Nucleus accumbens (tissue), 56 donors: ENCODE measurements at places on chromosomes 1 and 21.

- DNase-seq, result no peak
Observed at GRCh38 chr1:148373192-148373925, 109.7 kb downstream of the PPIAL4G start.

GRCh38 chr1:55089683-55090082, 50.3 kb downstream of the PCSK9 start:
- DNase-seq, result no peak

- DNase-seq, result no peak
Observed at GRCh38 chr1:94887106-94887505, 39.8 kb downstream of the CNN3 start.

- DNase-seq, result no peak
Observed at GRCh38 chr21:37219761-37220432, 47.2 kb downstream of the VPS26C start.

- no peak for DNase-seq
Observed at GRCh38 chr1:46153228-46153627, 20.8 kb upstream of the PIK3R3 start.

DNA sequence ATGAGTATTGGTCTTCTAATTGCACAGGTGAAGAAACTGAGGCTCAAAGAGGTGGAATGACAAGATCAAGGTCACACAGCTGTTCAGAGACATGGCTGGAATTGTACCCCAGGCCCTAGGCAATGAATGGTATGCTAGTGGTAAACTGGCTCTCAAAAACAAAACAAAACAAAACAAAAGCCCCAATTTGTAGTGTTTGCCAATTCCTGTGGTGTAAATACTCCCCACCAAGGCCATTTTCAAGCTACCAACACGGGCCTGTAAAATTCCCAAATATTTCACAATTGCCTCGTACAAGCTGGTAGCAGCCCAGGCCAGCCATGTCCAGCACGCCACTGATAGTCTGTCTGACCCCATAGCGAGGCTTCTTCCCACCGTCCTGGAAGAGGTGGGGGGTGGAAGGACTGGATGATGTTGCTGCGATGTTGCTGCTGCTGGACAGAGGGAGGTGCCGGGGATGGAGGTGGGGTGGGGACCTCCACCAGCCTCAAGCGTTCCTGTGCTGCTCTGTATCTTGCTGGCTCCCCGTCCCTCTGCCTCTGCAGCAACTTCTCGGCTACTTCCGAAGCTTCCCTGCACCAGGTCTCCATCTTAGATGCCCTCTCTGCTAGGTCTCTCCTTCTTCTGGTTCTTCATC, 62.2 kb upstream of the RUNX3 start:
- no peak for DNase-seq

DNA sequence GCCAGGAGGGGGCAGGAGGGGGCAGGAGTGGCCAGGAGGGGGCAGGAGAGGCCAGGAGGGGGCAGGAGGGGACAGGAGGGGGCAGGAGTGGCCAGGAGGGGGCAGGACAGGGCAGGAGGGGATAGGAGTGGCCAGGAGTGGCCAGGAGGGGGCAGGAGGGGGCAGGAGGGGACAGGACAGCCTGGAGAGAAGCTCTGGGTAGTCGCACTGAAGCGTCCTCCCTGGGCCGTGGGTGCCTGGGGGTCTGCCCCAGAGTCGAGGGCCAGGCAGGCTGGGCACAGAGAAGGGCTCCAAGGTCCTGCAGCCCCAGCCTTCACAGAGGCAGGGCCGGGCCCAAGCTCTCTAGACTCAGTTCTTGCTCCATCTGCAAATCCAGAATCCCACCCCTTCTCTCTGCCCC, 22.9 kb downstream of the MEGF6 start:
- no peak for DNase-seq

GRCh38 chr1:56068908-56069307, 510.5 kb downstream of the PLPP3 start:
- no peak for DNase-seq

DNA sequence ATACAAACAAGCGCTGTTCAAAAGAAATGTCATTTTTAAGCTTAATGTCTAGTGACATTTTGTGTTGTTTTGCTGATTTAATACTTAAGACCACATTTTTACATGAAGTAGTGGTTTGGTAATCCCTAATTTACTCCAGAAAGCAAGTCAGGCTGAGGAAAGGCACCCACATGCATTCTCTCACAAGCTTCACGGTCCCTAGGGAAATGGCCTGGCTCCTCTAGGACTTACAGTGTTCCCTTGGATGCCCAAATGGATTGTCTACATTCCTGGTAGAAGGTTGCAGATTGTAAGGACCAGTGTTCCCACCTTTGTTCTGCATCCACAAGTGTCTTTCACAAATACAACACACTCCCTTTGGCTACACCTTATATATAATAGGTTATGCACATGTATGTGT, 9.5 kb downstream of the GPSM2 start:
- DNase-seq, result no peak

GRCh38 chr1:9328715-9329114, 36.0 kb downstream of the SPSB1 start:
- DNase-seq, result no peak

- no peak for DNase-seq
Observed at GRCh38 chr1:151822404-151822803, 9.2 kb downstream of the RORC start.

DNA sequence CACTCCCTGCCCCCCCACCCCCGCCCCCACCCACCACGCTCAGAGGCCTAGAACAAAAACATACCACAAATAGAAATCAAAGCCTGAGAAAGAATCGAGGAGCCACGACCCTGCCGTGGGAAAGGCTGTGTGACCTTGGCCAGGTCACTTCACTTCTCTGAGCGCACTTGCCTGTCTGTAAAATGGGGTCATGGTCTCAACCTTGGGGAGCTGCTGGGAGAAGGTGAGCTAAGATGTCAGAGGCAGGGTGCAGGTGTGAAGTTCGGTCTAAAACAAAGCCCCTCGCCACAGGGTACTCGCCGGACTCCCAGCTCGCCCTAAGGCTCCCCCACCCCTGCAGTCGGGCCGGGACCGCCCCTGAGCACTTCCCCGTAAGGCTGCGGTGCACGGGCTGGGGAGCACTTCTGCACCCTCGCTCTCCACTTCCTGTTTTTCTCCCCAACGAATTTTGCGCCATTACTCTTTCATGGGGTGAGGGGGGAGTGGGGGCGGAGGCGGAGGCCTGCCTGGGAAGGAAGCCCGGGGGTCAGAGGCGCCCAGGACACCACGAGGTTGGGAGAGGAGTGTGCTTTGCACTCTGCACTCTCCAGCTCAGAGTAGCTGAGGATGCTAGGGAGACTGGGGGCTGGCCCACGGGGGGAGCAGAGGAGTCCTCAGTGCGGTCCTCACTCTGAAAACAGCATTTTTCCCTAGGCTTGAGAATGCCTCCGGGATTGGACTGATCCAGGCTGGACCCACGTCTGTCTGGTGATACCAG, 21.9 kb upstream of the PIK3CD start:
- no peak for DNase-seq

DNA sequence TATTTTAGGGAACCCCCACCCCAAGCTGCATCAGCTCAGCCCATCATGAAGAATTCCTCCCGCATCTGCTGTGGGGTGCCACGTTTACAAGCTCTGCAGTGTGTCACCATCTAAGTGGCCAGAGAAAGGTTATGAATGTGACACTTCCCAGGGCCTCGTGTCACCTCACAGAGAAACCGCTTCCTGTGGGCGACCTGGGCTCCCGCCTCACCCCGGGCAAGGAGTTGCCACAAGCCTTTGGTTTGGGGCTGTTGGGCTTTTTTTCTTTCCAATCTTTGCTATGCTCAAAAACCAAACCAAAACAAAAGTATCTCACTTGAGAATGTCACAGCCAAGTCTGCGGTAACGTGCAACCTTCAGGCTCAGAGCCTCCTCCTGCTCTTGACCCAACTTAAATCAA, 82.1 kb upstream of the ARHGEF16 start:
- DNase-seq, result no peak

DNA sequence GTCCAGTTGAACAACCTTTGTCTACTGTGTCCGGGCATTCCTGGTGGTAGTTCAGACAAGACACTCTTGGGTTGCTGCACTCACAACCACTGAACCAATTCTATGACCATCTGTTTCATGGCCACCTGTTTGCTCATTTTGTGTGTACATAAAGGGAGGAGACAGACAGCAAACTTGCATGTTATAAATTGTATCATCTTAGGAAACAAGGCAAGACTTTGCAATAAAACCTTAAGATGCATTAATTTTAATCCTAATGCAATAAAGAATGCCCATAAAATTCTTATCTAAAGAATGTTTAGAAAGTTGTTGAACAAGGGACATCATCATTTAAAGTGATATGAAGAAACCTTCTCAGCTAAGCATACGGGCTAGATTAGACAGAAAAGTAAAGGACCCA, 34.8 kb downstream of the ADAM30 start:
- DNase-seq, result no peak

- DNase-seq, result no peak
Observed at GRCh38 chr1:25055324-25055780, 125.3 kb upstream of the RUNX3 start.

DNA sequence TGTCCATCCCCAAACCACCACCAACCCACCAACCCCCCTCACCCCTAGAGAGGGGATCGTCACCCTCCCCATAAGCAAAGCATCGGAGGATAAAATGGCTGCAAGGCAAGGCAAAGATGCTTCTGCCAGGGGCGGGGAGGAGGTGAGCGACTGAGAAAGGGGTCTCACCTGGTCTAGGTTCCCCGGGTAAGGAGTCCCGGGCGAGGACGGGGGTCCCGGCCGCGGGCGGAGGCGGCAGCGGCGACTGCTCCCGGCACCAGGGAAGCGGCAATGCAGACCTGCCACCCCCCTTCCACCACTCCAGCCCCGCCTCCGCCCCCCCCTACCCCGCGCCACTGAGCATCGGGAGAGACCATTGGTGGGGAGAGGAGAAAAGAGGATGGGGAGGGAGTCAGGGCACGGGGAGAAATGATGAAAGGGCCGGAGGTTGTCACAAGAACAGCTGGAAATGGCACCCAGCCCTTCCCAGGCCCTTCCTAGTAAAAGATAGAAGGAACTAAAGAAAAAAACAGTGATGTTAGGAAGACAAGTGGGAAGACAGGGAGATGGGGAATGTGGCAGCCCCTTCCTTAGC, at the start of gene SV2A:
Gene SV2A (minus strand): TSS at position 274 of the 574 bp plus-strand sequence. CDS start 4,004 bp downstream, outside the sequence.
- DNase-seq, result peak; percentile 26

DNA sequence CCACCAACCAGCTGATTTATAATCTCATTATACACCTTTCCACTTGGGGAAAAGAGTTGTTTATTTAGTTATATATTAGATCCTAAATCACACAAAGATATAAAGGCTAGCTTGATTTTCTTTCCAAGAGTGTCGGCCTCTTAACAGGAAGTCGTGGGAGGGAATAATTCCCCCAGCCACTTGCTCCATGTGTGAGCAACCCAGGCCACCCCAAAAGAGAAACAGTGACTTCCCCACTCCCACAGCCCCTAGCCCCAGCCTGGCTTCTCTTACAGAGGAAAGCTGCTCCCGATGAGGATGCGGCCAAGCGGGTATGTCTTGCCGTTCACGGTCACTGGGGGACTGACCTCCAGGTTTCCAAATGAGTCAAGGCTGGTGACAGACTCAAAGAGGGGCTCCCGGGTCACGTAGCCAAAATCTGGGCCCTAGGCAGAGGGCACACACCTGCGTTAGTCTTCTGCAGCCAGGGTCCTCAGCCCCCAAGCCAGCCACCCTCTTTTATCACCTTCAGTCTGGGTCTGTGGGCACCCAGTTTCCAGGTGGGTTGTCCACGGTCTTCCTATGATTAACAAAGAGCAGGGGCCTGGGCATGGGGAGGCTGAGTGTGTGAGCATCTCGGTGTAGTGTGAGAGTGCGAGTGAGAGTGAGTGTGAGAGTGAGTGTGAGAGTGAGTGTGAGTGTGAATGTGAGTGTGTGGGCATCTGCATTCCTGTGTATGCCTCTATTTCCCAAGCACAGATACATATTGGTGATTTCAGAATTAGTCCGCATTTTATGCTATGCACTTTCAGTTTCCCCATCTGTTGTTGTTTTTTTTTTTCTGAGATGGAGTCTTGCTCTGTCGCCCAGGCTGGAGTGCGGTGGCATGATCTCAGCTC, 25.4 kb upstream of the SDHB start:
- no peak for DNase-seq

GRCh38 chr1:227489572-227489971, 73.8 kb upstream of the ZNF678 start:
- no peak for DNase-seq

DNA sequence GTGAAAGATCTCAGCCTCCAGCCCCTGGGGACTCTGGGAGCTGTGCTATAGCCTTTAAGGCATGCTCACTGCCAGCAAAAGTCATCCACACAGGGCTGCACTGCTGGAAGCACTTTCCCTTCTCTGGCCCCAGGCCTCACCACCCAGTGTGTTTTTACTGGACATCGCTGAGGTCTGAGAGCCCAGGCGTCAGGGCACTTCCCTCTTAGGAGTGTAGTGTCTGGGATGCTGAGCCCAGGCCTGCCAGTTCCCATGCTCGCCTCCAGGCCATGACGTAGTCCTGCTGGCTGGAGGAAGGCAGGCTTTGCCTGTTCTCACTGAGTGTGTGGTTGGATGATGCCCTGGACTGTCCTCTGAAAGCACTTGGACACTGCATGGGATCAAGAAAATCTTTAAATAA, 101.2 kb downstream of the GDAP2 start:
- no peak for DNase-seq

- no peak for DNase-seq
Observed at GRCh38 chr1:185105121-185105520, 51.6 kb downstream of the TRMT1L start.

GRCh38 chr1:208336137-208336518, 91.9 kb upstream of the PLXNA2 start:
- DNase-seq, result no peak

GRCh38 chr1:230327892-230328284, 98.2 kb downstream of the PGBD5 start:
- DNase-seq, result no peak

- no peak for DNase-seq
Observed at GRCh38 chr1:34763142-34763781, 3.7 kb downstream of the GJB4 start.

GRCh38 chr1:51255331-51255730, 19.3 kb downstream of the RNF11 start:
- no peak for DNase-seq

GRCh38 chr1:43954036-43954435, 7.3 kb downstream of the IPO13 start:
- peak; percentile 60 for DNase-seq

GRCh38 chr1:83632906-83633305, 366.0 kb downstream of the TTLL7 start:
- DNase-seq, result no peak

DNA sequence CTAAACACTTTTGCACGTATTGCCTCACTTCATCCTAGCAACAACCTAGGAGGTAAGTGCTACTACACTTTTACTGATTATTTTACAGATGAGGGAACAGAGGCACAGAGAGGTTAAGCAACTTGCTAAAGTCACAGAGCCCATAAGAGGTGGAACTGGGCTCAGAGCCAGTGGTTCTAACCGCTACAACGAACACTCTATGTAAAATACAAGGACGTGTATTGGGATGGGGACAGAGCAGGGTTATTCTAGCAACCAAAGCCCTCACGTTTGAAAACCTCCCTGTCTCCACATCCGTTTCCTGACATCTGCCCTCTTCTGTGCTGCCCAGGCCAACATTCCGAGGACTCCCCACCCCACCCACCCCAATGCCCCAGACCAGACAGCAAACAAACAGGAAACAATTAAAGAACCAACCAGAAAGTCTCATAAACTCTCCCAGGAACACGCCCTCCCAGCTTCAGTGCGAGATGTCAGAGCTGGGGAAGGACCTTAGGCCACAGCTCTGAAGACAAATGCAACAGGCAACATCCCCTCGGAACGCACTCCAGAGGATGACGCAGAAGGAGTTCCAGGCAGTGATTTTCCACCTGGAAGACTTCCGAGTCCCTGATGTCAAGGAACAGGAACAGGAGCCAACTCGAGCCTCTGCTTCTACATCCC, 41.1 kb downstream of the GLIS1 start:
- no peak for DNase-seq
